ENCODE measurements at places on chromosomes 12 and 14. TPM values are rescaled to one million over a fixed set of nuclear protein-coding genes. Genes with fewer than 3 reads are reported as not detected.
A peak's percentile ranks its signal among the peaks of the same experiment; 100 is the strongest.

OVCH1 gene
- total RNA-seq: not detected

PRORP gene
- total RNA-seq: 17.5 TPM

- ATAC-seq: no peak
Measured at GRCh38 chr14:22977684-22978486, 4.5 kb downstream of the AJUBA start.

- ATAC-seq: no peak
Measured at GRCh38 chr14:91681118-91681517, 50.8 kb downstream of the CATSPERB start.

GRCh38 chr12:71599210-71599609 is 64.4 kb downstream of the ZFC3H1 start:
- ATAC-seq: peak; percentile 48

- ATAC-seq: no peak
Measured at GRCh38 chr12:9751204-9752144, 9.2 kb downstream of the CD69 start.

DNA sequence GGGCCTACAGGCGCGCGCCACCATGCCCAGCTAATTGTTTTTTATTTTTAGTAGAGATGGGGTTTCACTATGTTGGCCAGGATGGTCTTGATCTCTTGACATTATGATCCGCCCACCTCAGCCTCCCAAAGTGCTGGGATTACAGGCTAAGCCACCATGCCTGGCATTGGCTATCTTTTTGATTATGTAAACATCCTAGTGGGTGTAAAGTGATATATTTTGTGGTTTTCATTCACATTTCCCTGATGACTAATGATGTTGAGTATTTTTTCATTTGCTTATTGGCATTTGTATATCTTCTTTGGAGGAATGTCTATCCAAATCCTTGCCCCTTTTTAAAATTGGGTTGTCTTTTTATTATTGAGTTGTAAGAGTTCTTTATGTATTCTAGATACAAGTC is 16.3 kb downstream of the CREBL2 start:
- no peak for ATAC-seq

DNA sequence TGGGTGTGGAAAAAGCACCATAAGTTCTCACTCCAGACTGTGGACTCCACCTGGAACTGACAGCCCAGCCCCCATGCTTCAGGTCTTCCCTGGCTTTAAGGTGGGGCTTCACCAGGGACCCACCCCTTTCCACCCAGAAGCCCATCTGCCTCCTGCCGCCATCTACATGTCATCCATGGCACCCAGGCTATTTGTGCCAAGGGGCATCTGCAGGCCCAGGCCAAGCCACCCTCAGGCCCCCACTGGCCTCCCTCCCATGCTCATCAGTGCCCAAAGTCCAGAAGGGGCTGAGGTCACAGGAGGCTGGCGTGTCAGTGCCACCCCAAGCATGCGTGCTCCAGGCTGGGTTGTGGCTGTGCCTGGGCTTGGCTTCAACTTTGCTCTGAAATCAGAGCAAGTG is 212.2 kb upstream of the DIO3 start:
- no peak for ATAC-seq

- no peak for ATAC-seq
Measured at GRCh38 chr14:85050180-85050579, 479.8 kb upstream of the FLRT2 start.

KCNA1 gene
- not detected for total RNA-seq

TMEM121 gene
- 0.48 TPM for total RNA-seq

DNA sequence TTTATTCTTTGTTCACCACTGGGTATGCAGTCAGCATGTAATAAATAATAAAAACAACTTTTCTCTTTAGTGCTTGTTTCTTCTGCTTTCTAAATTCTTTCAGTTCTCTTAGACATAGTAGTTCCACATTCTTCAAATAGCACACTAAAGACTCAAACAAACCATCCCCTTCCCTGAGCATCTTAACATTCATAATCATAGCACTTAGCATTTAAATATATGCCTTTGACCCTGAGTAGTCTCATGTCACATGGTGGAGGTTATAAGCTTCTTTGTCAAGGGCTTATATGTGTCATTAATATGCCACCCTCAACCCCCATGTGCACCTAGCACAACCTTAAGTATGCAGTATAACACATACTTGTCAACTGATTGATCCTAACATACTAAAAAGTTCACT is 212.7 kb downstream of the PHLDA1 start:
- ATAC-seq: no peak

GRCh38 chr14:38442208-38442607 is 186.3 kb upstream of the CLEC14A start:
- ATAC-seq: no peak

ENO2 gene
- total RNA-seq: 3.7 TPM

- ATAC-seq: no peak
Measured at GRCh38 chr12:32726286-32726685, 29.4 kb downstream of the YARS2 start.

TAS2R46 gene
- 0.40 TPM for total RNA-seq

DNA sequence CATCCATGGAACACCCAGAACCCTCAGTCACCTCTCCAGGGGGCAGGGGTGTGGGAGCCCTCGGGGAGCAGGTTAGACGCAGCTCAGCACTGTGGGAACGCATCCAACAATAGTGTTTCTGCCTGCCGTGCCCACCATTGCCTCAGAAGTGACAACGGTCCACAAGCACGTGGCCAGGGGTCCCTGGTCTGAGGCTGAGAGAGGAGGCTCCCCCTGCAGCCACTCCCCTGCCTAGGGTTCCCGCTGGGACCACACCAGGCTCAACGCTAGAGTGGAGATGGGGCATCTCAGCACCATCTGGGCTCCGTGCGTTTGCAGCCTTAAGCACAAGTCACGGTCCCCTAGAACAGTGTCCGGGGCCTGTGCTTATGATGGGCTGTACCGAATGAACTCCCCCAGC is 62.7 kb downstream of the TESC start:
- ATAC-seq: no peak

- ATAC-seq: no peak
Measured at GRCh38 chr12:112151766-112152541, 26.6 kb downstream of the TRAFD1 start.

MUCL1 gene
- not detected for total RNA-seq

LRTM2 gene
- total RNA-seq: not detected

- no peak for ATAC-seq
Measured at GRCh38 chr12:2173971-2174370, 121.2 kb downstream of the CACNA1C start.

TSPAN31 gene
- 22.6 TPM for total RNA-seq

GRCh38 chr12:116426391-116427136 is 132.6 kb upstream of the MAP1LC3B2 start:
- ATAC-seq: peak; percentile 36

KTN1 gene
- 80.7 TPM for total RNA-seq

AGAP2 gene
- total RNA-seq: 0.64 TPM

CFAP54 gene
- 0.28 TPM for total RNA-seq

DNA sequence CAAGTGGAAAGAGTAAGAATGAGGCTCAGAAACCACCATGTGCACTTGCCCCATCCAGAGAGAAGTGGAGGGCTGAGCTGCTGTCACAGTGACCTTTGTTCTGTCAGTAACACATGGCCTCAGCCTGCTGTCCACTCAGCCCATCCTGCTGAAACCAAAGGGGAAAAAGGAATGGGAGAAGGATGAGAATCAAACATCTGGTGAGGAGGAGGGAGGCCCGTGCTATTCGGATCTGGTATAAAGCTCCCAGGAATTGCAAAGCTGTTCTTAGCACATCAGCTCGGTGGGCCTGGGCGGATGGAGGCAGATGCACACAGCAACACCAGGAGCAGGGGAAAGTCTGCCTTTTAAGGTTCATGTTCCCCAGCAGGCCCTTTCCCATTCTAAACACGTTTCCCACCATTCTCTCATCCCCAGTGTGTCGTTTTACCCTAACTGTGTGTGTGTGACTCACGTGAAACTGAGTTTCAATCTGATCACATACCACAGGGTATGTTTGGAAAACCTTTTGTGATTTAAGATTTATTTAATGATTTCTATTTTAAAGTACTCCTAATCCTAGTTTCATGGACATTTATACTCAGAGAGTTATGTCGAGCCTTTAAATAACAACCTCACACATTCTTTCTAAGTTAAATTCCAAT is 36.8 kb downstream of the RTRAF start:
- no peak for ATAC-seq

ERP27 gene
- 4.5 TPM for total RNA-seq

DNA sequence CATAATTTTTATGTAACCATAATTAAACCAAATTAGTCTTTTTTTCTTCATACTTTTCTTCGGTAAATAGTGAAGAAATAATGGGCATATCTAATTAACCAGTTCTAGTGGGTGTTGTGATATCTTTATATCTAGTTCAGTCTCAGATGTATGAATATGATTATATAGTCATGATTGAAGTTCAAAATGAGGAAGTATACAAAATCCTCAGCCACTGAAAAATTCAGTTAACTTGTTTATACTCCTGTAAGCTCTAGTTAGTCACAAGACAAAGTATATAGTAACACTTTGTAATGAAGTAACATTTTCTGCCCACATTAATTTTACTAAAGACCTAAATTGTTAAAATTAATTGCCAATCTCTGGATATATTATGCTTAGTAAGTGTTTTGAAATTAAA is 46.5 kb downstream of the CAND1 start:
- no peak for ATAC-seq
